Sciatic nerve (tissue), 2 donors: ENCODE measurements at places on chromosomes 5 and 9. TPM values are rescaled to one million over a fixed set of nuclear protein-coding genes. Genes with fewer than 3 reads are reported as not detected.

GRCh38 chr9:111598733-111599091, 735 bp downstream of the PTGR1 start:
- DNase-seq = no peak

- no peak for DNase-seq
Observed at GRCh38 chr5:167644619-167645018, 646.8 kb upstream of the WWC1 start.

Gene IFNA21
- not detected for total RNA-seq

Gene CHSY3
- 4.0 TPM for total RNA-seq

Gene PHYHD1
- 38.7 TPM for total RNA-seq

DNA sequence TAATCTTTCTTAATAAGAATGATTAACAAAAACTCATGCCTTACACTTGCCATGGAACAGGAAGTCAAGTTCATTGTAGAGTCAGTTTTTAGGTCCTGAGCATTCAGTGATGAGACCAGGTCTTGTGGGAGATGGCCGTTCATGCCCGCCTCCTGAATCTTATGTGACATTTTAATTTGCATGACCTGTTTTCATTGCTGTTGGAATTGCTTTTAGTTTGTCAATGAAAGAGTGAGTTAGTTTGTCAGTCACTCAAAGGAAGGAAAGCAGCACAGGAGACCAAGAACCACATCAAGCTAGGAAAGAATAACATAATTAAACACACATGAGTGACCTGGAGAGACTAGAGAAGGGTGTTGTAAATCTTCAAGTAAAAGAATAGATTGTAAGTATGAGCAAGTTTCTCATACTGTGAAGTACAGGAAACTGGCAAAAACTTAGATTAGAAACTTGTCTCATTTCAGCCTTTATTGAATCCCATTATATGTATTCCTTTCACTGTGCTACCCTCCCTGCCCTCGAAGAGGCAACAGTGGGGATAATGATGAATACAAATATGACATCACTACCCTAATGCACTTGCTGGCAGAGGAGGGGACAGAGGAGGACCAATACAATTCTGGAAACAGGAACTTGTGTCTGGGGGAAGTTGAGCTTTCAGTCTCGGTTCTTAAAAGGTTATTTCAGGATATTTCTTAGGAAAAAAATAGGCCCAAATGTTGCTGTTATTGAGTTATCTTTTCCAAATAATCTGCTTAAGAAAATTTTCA, 64.3 kb upstream of the C6 start:
- no peak for DNase-seq

DNA sequence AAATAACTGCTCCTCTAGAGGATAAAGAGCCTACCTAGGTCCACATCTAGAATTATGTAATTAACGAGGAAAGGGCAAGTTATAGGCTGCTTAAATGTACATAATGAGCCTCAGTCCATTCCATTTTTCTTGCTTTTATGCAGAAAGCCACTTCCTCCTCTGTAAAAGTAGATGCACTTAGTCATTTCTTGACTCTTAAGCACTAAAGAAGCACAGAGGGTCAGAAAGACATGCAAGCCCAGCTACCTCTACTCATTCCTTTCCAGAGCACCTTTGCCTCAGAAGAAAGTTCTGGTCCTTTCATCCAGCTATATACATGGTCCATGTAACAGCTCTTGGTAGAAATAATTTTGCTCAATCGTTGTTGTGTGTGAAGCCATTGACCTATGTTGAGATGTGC, 308.0 kb upstream of the NREP start:
- DNase-seq = no peak

DNA sequence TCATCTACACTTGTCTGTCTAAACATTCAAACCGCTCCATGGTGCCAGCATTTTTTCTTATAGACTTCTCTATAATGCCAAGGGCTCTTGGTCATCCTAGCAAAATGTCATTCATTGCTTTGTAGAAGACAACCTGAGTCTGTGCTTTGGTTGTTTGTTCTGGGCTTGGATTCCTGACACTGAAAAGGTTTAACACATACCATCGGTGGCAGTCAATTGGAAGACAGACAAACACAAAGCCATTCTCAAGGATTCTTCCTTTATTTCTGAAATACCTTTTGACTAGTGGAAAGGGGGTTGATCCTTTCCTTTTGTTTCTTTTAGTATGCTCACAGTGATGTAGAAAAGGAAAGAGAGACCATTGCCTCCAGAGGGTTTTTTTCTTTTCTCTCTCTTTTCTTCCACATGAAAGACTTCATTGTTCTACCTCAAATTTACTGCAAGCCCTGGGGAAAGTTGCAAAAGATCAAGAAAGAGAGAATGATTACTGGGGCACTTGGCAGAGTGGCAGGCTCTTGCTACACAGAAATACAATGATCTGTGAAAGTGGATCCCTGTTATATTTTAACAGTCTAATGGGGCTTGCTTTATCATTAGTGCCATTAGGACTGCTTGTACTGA, 66.4 kb upstream of the TMC1 start:
- no peak for DNase-seq

Gene BRINP1
- total RNA-seq = not detected

Gene BTNL8
- total RNA-seq = 0.53 TPM

DNA sequence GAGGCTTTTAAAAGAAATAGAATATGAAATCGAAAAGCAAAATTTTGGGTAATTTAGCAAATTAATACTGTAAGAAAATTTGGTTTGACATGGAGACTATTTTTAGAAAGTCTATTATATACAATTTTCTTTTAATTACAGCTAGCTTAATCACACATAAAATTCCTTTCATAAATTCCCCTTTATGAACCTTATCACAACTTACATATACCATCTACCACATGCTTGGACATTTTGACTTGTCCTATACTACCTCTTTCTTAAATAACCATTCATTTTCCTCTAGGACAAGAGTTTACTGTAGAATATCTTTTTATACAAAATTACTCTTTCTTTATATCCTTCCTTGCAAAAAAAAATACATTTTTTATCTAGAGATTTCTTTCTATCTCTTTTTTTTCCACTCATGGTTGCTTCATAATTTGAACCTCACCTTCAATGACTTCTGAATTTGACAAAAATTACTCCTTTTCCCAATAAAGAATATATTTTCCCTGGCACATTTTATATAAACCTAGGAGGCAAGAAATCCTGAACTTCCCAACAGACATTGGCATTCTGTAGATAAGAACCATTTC, 34.0 kb upstream of the SYK start:
- DNase-seq = no peak

DNA sequence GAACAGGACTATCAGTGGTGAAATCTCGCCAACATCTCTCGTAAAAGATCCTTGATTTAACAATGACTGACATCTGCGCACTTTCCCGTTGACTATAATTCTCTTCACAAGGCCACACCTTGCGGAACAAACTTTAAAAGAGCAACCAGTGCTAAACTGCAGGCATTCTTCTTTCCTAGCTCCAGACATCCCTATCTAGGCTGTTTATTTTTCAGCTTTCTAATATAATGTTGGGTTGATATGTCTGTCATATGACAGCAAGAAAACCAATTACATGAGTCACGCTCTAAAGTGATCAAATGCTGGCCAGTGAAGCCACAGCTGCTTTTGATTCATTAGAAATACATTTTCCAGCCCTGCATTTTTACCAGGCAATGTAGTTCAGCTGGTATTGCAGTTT, 162.5 kb downstream of the ELAVL2 start:
- DNase-seq = no peak
